Upper lobe of left lung (tissue), 6 donors: ENCODE measurements at places on chromosomes 16 and 17. TPM values are rescaled to one million over a fixed set of nuclear protein-coding genes. Genes with fewer than 3 reads are reported as not detected.

DNA sequence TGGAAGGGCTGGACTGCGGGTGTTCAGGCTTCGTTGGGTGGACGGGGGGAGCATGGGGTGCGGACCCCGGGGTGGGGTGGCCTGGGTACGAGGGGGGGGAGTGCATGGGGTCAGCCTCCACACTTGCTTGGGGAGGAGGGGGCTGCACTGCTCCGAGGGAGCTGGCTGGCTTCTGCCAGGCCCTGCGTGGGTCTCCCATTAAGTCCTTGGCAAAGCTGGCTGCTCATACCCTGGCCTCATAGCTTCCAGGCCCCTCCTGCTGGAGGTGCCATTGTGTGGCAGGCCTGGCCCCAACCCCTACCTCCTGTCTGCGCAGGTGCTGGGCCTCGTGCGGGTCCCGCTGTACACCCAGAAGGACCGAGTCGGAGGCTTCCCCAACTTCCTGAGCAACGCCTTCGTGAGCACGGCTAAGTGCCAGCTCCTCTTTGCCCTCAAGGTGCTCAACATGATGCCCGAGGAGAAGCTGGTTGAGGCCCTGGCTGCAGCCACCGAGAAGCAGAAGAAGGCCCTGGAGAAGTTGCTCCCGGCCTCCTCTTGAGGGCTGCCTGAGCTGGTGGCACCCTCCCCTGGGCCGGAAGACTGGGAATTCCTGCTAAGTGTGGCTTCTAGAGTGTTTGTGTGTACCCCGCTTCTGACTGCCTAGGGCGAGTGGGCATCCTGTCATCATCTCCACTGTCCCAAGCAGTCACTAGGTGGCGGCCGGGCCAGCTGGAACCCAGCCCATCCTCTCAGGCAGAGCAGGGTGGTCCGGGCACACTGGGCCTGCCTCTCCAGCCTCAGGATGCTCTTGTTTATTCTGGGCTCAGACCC is 1.5 kb downstream of the NUDT16L1 start:
- peak overlapping the region; percentile 91 for H3K27ac ChIP-seq
- H3K27me3 ChIP-seq, result no peaks in the 10 kb centered on the region
- peak overlapping the region; percentile 100 for H3K4me3 ChIP-seq
- DNase-seq, result no peak
- peaks cover 54% of the 10 kb centered on the region for H3K36me3 ChIP-seq

GRCh38 chr17:2388020-2388682 is 12.7 kb downstream of the MNT start:
- no peak overlapping the region for H3K27ac ChIP-seq
- peaks cover 26% of the 10 kb centered on the region for H3K36me3 ChIP-seq
- peaks cover 17% of the 10 kb centered on the region for H3K4me1 ChIP-seq
- H3K4me3 ChIP-seq, result no peak overlapping the region

DNA sequence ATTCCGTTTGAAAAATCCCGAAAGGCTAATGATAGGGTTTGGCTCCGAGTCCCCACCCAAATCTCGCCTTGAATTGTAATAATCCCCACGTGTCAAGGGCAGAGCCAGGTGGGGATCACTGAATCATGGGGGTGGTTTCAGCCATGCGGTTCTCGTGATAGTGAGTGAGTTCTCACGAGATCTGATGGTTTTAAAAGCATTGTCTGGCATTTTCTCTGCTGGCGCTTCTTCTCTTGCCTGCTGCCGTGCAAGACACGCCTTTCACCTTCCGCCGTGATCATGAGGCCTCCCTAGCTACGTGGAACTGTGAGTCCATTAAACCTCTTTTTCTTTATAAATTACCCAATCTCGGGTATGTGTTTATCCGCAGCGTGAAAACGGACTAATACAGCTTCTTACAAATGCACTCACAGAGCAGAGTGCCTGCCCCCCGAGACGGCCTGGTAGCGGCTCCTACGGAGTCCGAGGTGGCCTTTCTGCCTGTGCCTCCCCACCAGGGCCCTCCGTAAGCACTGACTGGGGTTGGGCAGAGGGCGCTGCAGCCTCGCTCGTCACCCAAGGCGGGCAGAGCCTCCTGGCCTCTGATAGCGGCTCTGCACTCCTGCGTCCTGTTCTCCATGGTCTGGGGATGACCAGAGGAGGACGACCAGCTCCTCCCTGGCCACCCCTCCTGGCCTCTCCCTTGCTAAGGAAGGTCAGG is 131.7 kb downstream of the FOXL1 start:
- no peaks in the 10 kb centered on the region for H3K27me3 ChIP-seq
- H3K4me1 ChIP-seq, result no peaks in the 10 kb centered on the region
- no peak overlapping the region for H3K27ac ChIP-seq

DNA sequence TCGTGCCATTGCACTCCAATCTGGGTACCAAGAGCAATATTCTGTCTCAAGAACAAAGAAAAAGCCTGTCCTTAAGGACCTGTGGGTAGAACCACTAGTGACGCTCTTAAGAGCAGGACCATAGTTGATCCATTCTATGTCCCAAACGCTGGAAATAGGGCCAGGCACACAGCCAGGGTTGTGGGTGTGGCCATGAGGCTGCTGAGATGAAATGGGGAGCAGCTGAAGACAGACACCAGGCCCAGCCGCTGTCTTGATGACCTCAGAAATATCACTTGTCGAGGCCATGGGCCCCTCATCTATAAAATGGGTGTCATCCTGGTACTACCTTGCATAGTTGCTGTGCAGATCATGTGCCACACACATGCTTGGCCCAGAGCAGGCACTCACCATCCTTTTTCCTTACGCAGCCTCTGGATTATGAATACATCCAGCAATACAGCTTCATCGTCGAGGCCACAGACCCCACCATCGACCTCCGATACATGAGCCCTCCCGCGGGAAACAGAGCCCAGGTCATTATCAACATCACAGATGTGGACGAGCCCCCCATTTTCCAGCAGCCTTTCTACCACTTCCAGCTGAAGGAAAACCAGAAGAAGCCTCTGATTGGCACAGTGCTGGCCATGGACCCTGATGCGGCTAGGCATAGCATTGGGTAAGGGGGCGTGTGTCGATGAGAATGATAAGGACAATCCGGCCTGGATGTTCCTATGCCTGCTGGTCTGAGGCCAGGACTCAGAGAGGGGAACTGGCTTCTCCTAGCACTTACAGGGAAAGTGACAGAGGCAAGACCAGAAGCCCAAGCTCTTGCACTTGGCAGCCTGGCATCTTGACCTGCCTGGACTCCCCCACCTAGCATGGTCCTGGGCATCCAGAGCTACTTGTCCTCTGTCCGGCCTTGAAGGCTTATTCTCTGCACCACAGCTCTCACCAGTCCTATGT is 25.5 kb downstream of the CDH5 start:
- H3K27me3 ChIP-seq, result no peaks in the 10 kb centered on the region
- no peak overlapping the region for H3K27ac ChIP-seq
- H3K36me3 ChIP-seq, result peaks cover 6% of the 10 kb centered on the region
- H3K4me3 ChIP-seq, result no peak overlapping the region

GRCh38 chr16:50371936-50372595 is 3.3 kb upstream of the BRD7 start:
- H3K27ac ChIP-seq, result peak overlapping the region; percentile 17
- no peak overlapping the region for H3K4me3 ChIP-seq
- H3K27me3 ChIP-seq, result no peaks in the 10 kb centered on the region
- no peak for DNase-seq

The SPATA20 gene
- total RNA-seq, result 45.2 TPM

GRCh38 chr17:46851029-46851741 is at the start of gene WNT9B:
Gene WNT9B, plus strand, starts transcription at chr17:46851583. Its CDS starts 56 bp downstream, at chr17:46851639.
- no peaks in the 10 kb centered on the region for H3K36me3 ChIP-seq
- H3K4me3 ChIP-seq, result no peak within 1 kb of the TSS
- H3K27me3 ChIP-seq, result peaks cover 18% of the 10 kb centered on the region
- DNase-seq, result no peak
- H3K27ac ChIP-seq, result no peak within 1 kb of the TSS
- peaks cover 13% of the 10 kb centered on the region for H3K4me1 ChIP-seq

The ZP2 gene
- total RNA-seq, result not detected

DNA sequence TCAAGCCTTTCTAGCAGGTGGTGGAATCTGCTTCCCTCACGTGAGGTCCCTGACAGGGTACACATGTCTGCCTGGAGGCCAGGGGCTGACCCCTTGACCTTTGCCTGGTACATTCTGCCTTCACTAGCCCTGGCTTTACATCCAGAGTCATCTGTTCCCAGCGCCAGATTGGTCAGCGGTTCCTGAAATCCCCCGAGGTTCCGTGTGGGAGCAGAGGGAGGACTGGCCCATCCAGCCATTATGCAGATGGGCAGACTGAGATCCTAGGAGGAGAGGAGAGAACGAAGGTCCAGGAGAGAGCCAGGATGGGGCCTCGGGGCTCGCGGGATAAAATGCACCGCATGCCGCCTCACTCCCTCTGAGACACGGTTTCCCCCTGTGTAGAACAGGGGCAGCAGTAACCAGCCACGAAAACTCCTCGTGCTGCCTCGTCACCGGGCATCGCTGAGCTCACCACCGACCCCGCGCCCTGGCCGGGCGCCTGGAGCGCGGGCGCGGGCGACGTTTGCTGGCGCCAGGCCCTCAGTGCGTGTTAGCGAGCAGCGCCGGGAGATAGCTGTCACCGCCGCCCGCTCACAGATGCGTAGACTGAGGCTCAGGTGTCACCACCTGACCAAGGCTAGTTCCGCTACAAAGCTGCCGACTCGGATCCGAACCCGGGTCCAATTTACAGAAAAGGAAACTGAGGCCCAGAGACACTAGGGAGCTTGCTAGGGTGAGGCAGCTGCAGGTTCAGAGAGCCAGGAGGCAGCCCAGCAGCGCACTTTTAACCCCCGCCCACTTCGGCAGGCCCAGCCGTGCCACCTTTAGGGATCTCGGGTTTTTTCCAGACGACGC is 811 bp upstream of the MAP2K3 start:
- DNase-seq, result peak; percentile 30
- H3K4me3 ChIP-seq, result peak overlapping the region; percentile 30
- H3K27me3 ChIP-seq, result no peaks in the 10 kb centered on the region
- H3K4me1 ChIP-seq, result peaks cover 49% of the 10 kb centered on the region

DNA sequence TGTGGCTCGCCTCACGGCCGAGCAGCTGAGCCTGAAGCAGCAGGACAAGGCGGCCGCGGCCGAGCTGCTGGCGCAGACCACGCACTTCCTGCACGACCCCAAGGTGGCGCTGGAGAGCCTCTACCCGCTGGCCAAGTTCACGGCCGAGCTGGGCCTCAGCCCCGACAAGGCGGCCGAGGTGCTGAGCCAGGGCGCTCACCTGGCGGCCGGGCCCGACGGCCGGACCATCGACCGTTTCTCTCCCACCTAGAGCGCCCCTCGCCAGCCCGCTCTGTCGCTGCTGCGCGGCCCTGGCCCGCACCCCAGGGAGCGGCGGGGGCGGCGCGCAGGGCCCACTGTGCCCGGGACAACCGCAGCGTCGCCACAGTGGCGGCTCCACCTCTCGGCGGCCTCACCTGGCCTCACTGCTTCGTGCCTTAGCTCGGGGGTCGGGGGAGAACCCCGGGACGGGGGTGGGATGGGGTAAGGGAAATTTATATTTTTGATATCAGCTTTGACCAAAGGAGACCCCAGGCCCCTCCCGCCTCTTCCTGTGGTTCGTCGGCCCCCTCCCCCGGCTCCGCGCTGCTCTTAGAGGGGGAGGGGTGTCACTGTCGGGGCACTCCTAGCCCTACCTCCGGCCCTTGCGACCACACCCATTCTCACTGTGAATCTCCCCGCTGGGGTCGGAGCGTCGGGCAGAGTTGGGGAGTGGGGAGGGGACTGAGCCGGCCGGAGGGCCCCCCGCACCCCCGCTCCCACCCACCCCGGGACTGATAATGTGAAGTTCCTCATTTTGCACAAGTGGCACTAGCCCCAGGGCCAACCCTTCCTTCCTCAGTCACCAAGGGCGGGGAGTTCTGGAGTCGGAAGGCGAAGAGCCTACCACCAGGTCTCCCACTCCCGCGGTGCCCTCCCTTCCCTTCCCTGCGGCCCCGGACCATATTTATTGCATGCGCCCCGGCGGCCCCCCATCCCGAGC is 4.0 kb downstream of the HIC1 start:
- peaks cover 62% of the 10 kb centered on the region for H3K4me1 ChIP-seq
- H3K4me3 ChIP-seq, result peak overlapping the region; percentile 76
- peak overlapping the region; percentile 86 for H3K27ac ChIP-seq
- DNase-seq, result peak; percentile 94

DNA sequence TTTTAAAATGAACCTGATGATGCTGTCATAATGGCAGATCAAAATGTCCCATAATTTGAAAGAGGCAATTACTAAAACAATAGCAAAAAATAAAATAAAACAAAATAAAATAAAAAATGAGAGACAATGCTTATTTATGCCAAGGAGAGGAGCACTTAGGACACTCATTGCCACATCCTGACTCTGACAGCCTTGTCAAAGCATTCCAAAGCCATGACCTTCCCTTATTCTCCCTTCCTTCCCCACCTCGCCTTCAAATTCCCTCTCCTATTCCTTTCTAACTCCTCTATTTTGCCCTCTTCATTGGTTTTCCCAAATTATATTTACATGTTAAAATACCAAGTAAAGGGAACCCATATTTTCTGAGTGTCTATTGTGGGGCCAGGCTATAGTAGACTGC is 220.0 kb downstream of the CDH13 start:
- no peak overlapping the region for H3K4me3 ChIP-seq
- no peaks in the 10 kb centered on the region for H3K36me3 ChIP-seq
- no peak for DNase-seq
- H3K27me3 ChIP-seq, result no peaks in the 10 kb centered on the region
- no peak overlapping the region for H3K27ac ChIP-seq
